Progenitor cell of endocrine pancreas (in vitro differentiated cells): ENCODE measurements at places on chromosomes 6 and 20.

DNA sequence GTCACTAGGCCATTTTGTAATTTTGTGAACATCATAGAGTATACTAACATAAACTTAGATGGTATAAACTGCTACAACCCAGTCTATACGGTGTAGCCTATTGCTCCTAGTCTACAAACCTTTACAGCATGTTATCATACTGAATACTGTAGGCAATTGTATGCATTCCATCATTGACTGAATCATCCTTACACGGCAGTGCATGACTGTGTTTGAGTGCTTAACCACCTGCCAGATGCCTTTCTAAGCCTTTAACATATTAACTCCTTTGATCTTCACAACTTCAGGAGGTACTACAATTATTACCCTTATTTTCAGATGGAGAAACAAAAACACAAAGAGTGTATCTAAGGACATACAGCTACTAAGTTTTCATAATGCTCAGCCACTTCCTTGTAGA, 14.0 kb downstream of the DPPA5 start:
- no peak for DNase-seq

DNA sequence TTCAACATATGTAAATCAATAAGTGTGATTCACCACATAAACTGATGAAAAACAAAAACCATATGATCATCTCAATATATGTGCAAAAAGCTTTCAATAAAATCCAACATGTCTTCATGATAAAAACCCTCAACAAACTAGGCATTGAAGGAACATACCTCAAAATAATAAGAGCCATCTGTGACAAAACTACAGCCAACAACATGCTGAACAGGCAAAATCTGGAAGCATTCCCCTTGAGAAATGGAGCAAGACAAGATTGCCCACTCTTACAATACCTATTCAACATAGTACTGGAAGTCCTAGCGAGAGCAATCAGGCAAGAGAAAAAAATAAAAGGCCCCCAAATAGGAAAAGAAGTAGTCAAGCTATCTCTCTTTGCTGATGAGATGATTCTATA, 76.5 kb downstream of the OTOR start:
- no peak for DNase-seq

- DNase-seq: no peak
Observed at GRCh38 chr6:146974351-146974750, 229.9 kb upstream of the STXBP5 start.

DNA sequence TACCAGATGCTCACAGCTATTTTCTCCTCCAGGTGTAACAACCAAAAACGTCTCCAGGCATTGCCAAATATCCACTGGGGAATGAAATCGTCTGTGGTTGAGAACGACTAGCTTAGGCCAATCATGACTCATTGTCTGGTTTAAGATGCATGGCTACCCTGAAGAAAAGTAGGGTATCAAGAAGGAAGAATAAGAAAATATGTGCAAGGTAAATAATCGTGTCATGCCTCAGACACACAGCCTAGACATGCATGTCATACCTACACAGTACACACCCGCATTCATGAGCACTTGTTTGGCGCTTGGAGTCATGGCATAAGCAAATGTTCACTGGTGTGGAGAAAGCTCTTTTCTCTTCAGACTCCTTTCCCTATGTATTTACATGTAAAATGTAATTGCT, 745.7 kb downstream of the MAFB start:
- no peak for DNase-seq

DNA sequence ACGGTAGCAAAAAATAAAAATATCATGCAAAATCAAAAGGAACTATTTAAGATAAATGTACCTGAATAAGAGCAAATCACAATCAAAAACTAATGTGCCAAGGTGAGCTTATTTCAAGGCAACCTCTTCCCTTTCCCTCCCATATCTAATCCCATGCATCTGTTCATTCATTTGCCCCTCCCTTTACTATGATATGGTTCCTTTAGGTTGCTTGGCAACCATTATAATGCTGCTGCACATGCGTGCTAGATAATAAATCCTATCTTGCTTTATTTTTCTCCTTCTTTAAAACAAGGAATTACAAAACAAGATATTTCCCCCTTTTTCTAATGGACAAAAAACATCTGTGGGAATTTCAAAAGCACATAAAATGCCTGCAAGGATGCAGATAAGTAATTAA, 318.2 kb upstream of the POU3F2 start:
- no peak for DNase-seq

DNA sequence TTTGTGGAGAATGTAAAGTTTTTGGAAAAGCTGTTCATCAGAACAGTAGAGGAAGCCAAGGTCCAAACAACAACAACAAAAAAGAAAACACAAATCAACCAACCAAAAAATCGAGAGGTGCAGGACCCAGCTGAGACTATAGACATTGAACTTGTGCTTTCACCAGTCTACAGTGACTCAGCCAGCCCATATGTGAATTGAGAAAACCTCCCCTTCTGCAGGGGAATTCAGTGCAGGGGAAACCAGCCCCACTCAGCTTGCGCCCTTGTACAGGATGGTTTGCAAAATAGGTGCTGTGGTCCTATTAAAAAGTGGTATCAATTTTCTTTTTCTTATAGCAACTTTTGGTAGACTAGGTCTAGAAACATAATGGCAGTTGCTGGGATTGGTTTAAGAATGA, 21.3 kb downstream of the MLIP start:
- DNase-seq: no peak

GRCh38 chr6:162198076-162198475, 529.5 kb downstream of the PRKN start:
- no peak for DNase-seq

GRCh38 chr20:43513372-43513930, 6.0 kb downstream of the L3MBTL1 start:
- DNase-seq: no peak

- no peak for DNase-seq
Observed at GRCh38 chr6:157049133-157049532, 272.0 kb downstream of the ARID1B start.

GRCh38 chr6:111835807-111836206, 37.4 kb downstream of the FYN start:
- DNase-seq: no peak

DNA sequence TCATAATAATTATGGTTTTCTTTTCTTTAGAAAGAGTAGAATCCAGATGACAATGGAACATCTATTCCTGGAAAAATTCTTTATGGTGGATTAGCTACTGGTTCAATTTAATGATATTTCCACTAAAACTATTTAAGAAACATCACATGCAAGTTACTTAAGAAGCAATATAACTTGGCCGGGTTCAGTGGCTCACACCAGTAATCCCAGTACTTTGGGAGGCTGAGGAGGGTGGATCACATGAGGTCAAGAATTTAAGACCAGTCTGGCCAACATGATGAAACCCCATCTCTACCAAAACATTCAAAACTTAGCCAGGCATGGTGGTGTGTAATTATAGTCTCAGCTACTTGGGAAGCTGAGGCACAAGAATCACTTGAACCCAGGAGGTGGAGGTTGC, 65.9 kb upstream of the SMLR1 start:
- no peak for DNase-seq

DNA sequence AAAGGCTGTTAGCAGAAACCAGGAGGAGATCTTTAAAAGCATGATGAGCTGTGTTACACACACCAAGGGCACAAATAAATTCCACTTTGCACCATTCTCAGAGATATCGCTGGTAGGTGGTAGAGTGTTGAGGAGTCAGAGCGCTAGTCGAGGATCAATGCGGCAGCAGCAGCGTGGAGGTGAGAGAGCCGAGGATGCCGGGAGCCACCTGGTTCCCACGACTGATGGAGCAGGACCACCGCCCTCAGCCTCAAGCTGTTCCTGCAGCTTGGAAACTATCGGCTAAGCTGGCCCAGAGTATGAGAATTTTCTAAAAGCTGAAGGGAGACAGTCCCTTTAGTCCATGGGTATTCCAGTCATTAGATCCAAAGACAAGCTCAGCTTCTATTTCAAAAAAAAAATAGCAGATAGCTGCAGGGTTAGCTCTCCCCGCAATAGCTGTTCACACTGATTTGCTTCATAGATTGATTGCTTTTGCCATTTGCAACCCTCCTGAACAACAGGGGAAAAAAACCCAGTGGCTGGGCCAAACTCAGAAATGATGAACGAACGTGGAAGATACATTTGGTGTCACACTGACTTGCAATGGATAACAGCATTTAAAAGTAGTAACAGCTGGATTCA, 106.2 kb downstream of the LCA5 start:
- DNase-seq: no peak

DNA sequence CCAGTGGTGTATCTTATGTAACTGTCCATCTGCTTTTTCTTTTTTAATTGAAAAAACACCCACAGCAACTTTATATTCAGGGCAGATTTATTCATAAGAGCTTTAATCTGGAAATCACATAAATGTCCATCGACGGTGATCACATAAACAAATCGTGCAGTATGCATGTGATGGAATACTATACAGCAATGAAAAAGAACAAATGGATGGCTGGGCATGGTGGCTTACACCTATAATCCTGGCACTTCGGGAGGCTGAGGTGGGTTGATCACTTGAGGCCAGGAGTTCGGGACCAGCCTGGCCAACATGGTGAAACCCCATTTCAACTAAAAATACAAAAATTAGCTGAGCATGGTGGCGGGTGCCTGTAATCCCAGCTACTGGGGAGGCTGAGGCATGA, 39.1 kb downstream of the VSTM2L start:
- no peak for DNase-seq

DNA sequence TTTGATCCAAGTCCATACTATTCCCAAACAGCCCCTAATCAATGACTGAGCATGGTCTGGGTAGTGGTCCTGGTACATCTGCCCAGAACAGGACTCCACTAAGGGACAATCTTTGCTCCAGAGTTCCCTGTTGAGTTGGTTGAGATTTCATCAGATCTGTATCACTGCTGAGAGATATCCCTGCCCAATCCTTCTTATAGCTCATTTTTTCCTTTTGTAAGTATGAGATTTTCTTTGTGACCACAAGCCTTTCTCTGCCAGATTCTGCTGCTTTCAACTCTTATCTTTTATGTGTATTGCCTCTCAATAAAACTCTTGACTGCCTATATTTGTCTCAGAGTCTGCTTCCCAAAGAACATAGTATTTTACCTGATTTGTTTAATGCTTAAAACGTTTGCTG, 46.2 kb upstream of the LAMA2 start:
- DNase-seq: no peak

DNA sequence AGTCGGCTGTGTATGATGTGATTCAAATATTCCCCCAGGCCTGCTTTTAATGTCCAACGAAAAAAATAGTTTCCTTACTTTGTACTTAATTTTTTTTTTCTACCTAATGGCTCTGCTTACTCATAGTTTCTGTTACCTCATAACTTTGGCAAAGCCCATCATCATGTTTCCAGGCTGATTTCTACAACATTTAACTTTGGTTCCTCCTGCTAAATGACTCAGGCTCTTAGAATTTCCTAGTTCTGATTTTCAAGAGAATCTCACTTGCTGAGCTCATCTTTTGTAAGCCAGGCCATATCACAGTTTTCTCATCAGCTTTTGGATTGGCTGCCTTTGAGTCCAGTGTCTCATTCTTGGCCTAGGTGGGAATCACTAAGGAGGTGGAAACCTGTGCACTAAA, 323.1 kb downstream of the HDGFL1 start:
- DNase-seq: no peak

- no peak for DNase-seq
Observed at GRCh38 chr6:121858986-121859385, 423.5 kb downstream of the GJA1 start.
